ENCODE measurements at places on chromosomes 5 and 9.

DNA sequence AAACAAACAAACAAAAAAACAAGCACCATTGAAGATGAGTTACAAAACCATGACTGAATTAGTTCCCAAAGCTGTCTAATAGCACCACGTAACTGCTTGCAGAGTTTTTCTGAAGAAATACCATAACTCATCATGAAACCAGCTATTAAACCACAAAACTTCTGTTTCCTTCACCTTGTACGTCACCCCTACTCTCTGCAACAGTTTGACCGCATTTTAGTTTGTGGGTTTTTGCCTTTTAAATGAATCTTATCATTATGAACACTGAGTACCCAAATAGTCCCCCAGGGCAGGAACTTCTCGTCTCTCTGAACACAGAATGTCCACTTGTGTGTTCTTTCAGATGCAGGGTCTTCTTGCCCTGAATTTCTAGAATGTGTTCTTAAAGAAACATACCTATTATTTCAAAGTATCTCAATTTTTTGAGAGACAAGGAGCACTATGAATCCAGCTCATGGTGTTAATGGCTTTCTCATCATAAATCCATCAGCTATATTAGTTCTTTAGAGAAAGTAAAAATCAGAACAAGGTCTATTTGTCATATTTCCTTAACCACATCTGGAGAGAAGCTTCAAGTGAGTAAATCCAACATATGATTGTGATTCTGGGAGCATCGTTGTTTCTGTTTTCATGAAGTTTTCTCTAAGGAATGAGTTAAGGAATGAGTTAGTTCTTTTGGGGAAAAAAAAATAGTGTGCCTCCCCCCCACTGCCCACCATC lies 210.6 kb downstream of the AUH start:
- DNase-seq, result no peak

GRCh38 chr5:153793699-153794098 lies 245.0 kb downstream of the FAM114A2 start:
- no peak for DNase-seq

- no peak for DNase-seq
Observed at GRCh38 chr5:135448071-135448739, 1.1 kb upstream of the DCANP1 start.

DNA sequence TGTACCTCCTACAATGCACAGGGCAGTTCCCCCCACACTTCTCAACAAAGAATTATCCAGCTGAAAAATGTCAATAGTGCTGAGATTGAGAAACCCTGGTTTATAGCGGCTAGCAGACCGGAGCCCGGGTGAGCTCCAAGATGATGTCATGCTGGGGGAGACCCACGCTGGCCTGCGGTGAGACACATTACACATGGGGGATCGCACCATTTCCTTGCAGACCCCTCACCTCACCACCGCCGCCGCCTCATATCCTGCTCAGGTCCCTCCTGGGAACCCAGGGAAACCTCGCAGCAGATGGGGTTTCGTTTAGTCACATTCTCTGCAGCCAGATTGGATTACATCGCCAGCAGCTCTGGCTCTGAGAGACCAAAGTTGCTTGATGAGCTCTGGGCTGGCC lies 14.7 kb upstream of the TNC start:
- DNase-seq, result no peak

DNA sequence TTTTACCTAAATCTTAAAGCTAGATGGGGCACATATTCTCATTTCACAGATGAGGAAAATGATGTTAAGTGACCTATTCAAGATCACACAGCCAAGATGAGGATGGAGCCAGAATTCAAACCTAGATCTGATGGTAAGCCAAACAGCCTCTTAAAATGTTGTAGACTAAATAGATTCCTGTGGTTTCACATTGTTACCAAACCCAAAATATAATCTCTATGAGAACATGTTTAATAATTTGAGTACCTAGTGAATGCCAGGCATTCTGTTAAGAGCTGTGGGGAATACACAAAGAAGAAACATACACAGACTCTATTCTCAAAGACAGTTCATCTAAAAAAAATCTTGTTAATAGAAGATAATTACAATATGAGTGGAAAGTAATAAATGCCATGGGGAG lies 25.2 kb downstream of the HOMER1 start:
- no peak for DNase-seq

GRCh38 chr5:137583129-137583528 lies 84.0 kb upstream of the SPOCK1 start:
- no peak for DNase-seq

- DNase-seq, result peak; percentile 48
Observed at GRCh38 chr5:6448622-6449464, at the start of gene UBE2QL1. Gene UBE2QL1, plus strand, starts transcription at chr5:6448859. Its CDS starts 35 bp downstream, at chr5:6448894.

GRCh38 chr9:134521817-134522501 lies 119.6 kb upstream of the COL5A1 start:
- DNase-seq, result no peak

- peak; percentile 17 for DNase-seq
Observed at GRCh38 chr5:71864730-71865601, 145.9 kb downstream of the CARTPT start.
